Nephron progenitor cell (in vitro differentiated cells): ENCODE measurements at places on chromosomes 16 and 17.

GRCh38 chr17:41734949-41735313, 488 bp upstream of the HAP1 start:
- H3K4me3 ChIP-seq = peak overlapping the region; percentile 89
- H3K36me3 ChIP-seq = no peaks in the 10 kb centered on the region
- peaks cover 47% of the 10 kb centered on the region for H3K4me1 ChIP-seq
- no peak overlapping the region for H3K27ac ChIP-seq
- DNase-seq = no peak

DNA sequence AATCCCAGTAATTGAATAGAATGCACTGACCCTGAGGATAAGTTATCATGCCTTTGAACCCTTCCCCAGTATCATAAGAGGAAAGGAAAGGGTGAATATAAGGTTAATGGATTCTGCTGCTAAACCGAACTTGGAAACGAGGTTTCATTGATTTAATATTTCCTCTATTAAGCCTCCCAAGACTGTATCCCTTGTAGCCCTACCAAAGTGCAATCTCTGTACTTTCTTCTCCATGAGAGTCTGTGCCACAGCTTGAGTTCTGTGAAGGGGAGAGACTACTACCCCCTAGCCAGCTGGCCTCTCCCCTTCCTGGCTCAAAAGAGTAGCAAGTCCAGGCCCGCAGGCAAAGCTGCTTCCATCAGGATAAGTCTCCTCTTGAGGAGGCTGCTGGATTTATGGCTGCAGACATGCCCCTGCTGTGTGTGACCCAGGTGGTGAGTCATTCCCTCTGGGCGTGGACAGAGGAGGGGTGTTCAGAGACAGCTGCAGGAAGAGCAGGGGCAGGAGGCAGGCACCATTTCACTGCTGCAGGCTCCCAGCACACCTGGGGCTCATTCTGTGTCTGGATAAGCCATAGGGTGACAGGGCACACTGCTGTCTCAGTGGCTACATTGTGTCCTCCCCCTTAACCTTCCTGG, 58.4 kb downstream of the TOM1L2 start:
- H3K27ac ChIP-seq = peak overlapping the region; percentile 56
- DNase-seq = peak; percentile 67
- peaks cover 6% of the 10 kb centered on the region for H3K27me3 ChIP-seq
- H3K4me1 ChIP-seq = peaks cover 41% of the 10 kb centered on the region
- peak overlapping the region; percentile 46 for H3K4me3 ChIP-seq

GRCh38 chr16:67917140-67917851, 14.4 kb downstream of the CTRL start:
- peaks cover 3% of the 10 kb centered on the region for H3K27me3 ChIP-seq
- peaks cover 21% of the 10 kb centered on the region for H3K36me3 ChIP-seq
- peak overlapping the region; percentile 41 for H3K27ac ChIP-seq

GRCh38 chr17:57940653-57941329, 14.4 kb downstream of the CUEDC1 start:
- H3K36me3 ChIP-seq = no peaks in the 10 kb centered on the region
- no peak overlapping the region for H3K4me3 ChIP-seq
- DNase-seq = no peak
- peaks cover 75% of the 10 kb centered on the region for H3K4me1 ChIP-seq
- H3K27me3 ChIP-seq = peaks cover 26% of the 10 kb centered on the region

DNA sequence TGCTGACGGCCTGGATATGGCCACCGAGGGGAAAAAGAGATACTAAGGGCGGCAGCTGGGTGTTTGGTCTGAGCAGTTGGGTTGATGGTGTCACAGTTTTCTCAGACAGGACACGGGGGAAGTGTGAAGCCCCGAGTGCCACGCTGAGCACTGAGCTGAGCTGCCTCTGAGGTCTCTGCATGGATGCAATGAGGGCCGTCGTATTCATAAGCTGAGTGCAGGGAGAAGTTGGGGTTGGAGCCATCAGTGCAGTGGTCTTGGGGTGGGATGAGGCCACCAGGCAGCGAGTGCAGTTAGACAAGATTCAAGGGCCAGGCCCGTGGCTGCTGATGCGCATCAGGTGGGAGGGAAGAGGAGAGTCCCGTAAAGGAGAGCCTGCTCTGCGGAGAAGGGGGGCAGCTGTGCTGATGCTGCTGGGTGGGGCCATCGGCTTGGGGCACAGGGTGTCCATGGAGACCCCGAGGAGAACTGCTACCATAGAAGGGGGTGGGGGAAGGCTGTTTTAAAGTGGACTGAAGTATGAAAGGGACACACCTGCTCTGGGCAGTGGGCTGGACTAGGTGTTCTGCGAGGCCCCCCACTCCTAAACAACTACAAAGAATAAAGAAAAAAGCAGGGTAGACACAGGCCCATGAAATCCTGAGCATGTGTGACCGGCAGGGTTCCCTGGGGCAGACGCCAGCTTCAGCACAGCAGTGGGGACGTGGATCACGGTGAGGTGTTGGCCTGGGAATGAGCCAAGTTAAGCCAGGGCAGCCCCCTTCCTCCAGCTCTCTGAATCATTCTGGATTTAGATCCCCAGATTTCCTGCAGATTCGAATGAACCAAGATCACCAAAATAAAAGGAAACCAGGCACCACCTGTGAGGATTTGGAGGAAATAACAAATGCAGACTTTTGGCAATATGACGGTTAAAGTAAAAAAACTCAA, 19.7 kb downstream of the IL34 start:
- peak overlapping the region; percentile 75 for H3K27ac ChIP-seq
- H3K27me3 ChIP-seq = no peaks in the 10 kb centered on the region
- peaks cover 60% of the 10 kb centered on the region for H3K36me3 ChIP-seq

- no peak overlapping the region for H3K4me3 ChIP-seq
- DNase-seq = no peak
- peaks cover 50% of the 10 kb centered on the region for H3K4me1 ChIP-seq
- H3K36me3 ChIP-seq = peaks cover 52% of the 10 kb centered on the region
- peaks cover 7% of the 10 kb centered on the region for H3K27me3 ChIP-seq
These were observed 34.5 kb downstream of the PSME3IP1 start for GRCh38 chr16:57151369-57151768.

GRCh38 chr16:52647588-52647987, 100.6 kb upstream of the TOX3 start:
- DNase-seq = no peak
- no peaks in the 10 kb centered on the region for H3K4me1 ChIP-seq
- H3K36me3 ChIP-seq = no peaks in the 10 kb centered on the region
- no peak overlapping the region for H3K27ac ChIP-seq
- H3K27me3 ChIP-seq = peaks cover 16% of the 10 kb centered on the region

GRCh38 chr16:66159987-66160386, 206.5 kb upstream of the CDH5 start:
- H3K27ac ChIP-seq = no peak overlapping the region
- H3K4me3 ChIP-seq = no peak overlapping the region
- H3K4me1 ChIP-seq = peaks cover 18% of the 10 kb centered on the region
- H3K36me3 ChIP-seq = no peaks in the 10 kb centered on the region
- H3K27me3 ChIP-seq = peaks cover 13% of the 10 kb centered on the region

GRCh38 chr16:31274831-31275816, 15.3 kb downstream of the ITGAM start:
- peaks cover 12% of the 10 kb centered on the region for H3K4me1 ChIP-seq
- no peak for DNase-seq
- H3K27me3 ChIP-seq = peaks cover 23% of the 10 kb centered on the region
- no peak overlapping the region for H3K4me3 ChIP-seq

GRCh38 chr16:19182481-19182880, 14.4 kb downstream of the SYT17 start:
- no peak overlapping the region for H3K4me3 ChIP-seq
- DNase-seq = no peak
- peaks cover 10% of the 10 kb centered on the region for H3K4me1 ChIP-seq
- peaks cover 4% of the 10 kb centered on the region for H3K36me3 ChIP-seq
- peaks cover 11% of the 10 kb centered on the region for H3K27me3 ChIP-seq

- peak overlapping the region; percentile 73 for H3K27ac ChIP-seq
- H3K36me3 ChIP-seq = peaks cover 55% of the 10 kb centered on the region
- no peak for DNase-seq
- H3K27me3 ChIP-seq = no peaks in the 10 kb centered on the region
- H3K4me1 ChIP-seq = peaks cover 7% of the 10 kb centered on the region
These were observed 53.0 kb downstream of the TAOK1 start for GRCh38 chr17:29443041-29443739.

- peaks cover 60% of the 10 kb centered on the region for H3K4me1 ChIP-seq
- no peak overlapping the region for H3K27ac ChIP-seq
These were observed 141.3 kb upstream of the SDK2 start for GRCh38 chr17:73785496-73785895.

DNA sequence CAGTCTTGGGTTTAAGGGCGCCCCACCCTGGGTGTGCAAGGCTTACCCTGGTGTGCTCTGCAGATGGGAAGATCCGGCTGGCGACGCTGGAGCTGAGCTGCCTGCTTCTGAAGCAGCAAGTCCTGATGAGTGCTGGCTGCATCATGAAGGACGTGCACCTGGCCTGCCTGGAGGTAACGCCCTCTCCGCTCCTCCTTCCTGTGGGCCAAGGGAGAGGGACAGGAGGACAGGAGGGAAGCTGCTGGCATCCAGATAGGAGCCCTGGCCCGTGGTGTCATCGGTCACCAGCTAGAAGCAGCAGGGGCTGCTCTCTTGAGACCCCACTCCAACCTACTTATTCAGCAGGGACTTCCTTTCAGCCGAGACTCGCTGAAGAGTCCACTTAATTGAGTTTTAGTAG, 97.8 kb downstream of the CLEC16A start:
- H3K4me3 ChIP-seq = no peak overlapping the region
- peaks cover 3% of the 10 kb centered on the region for H3K27me3 ChIP-seq
- no peak for DNase-seq
- peaks cover 16% of the 10 kb centered on the region for H3K4me1 ChIP-seq
- H3K27ac ChIP-seq = no peak overlapping the region
- H3K36me3 ChIP-seq = peaks cover 33% of the 10 kb centered on the region

GRCh38 chr16:87407511-87408112, 15.5 kb downstream of the MAP1LC3B start:
- H3K4me1 ChIP-seq = no peaks in the 10 kb centered on the region
- H3K27ac ChIP-seq = no peak overlapping the region
- no peak overlapping the region for H3K4me3 ChIP-seq
- H3K36me3 ChIP-seq = peaks cover 82% of the 10 kb centered on the region
- no peak for DNase-seq
- no peaks in the 10 kb centered on the region for H3K27me3 ChIP-seq

DNA sequence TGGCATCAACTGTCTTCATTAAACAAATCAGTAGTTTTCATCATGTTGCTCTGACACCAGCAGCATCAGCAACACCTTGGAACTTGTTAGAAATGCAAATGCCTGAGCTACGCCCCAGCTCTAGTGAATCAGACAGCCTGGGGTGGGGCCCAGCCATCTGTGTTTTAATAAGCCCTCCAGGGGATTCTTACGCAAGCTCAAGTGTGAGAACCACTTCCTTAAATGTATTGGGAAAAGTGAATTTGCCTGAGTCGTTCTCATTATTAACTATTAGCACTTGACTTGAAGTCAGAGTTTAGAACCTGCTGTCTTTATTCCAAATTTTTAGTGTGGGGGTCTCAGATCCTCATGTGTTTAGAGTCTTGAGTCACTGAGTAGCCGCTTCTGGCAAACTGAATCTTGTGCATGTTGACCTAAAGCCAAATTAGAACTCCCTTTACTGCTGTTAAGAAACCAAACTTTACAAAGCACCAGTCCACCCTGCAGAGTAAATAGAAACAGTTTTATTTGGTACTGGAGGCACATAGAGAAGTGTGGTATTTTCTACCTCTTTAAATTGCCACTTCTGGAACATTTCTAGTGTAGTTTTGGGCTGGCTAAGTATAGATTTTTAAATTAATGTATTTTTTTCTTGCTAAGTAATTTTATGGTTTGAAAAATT, 137.4 kb upstream of the COX10 start:
- H3K4me3 ChIP-seq = no peak overlapping the region
- no peak overlapping the region for H3K27ac ChIP-seq
- H3K36me3 ChIP-seq = peaks cover 29% of the 10 kb centered on the region
- peaks cover 9% of the 10 kb centered on the region for H3K27me3 ChIP-seq
- no peak for DNase-seq
- H3K4me1 ChIP-seq = peaks cover 8% of the 10 kb centered on the region

- no peak overlapping the region for H3K27ac ChIP-seq
- no peak for DNase-seq
- no peaks in the 10 kb centered on the region for H3K4me1 ChIP-seq
- peaks cover 23% of the 10 kb centered on the region for H3K36me3 ChIP-seq
These were observed 131.8 kb downstream of the BCAS3 start for GRCh38 chr17:60809421-60809820.

DNA sequence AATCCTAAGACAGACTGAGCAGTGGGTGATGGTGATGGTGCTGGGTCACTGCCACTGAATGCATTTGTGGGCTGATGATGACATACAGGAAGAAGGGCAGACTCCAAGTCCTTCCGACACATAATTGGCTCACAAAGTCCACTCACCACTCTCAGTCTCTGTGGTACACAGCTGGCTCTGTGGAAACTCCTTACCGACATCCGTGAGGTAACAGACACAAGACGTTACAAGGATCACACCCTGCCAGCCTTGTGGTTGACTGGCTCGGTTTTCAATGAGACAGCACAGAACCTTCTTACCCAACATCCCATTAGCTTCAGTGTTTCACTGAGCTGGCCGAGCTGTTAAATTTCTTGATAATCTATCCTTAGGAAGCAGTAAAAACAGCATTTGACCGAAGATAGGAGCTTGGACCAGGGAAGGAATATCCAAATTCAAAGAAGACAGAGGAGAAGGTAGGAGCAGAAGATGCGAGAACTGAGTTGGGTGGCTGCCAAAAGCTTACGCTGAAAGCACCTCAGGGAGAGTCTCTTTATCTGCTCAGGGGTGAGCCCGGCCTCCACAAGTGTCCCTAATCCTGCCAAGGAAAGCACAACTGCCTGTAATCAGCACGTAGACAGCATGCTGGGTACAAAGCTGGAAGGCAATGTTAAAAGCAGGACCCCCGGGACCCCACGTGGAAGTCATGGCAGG, 5.5 kb upstream of the MXRA7 start:
- H3K27me3 ChIP-seq = peaks cover 6% of the 10 kb centered on the region
- no peak for DNase-seq
- no peak overlapping the region for H3K27ac ChIP-seq
- peaks cover 5% of the 10 kb centered on the region for H3K4me1 ChIP-seq
- no peak overlapping the region for H3K4me3 ChIP-seq

- peaks cover 24% of the 10 kb centered on the region for H3K4me1 ChIP-seq
- no peaks in the 10 kb centered on the region for H3K36me3 ChIP-seq
- peaks cover 13% of the 10 kb centered on the region for H3K27me3 ChIP-seq
- H3K4me3 ChIP-seq = no peak overlapping the region
These were observed 27.1 kb downstream of the ADAM11 start for GRCh38 chr17:44785921-44786320.

DNA sequence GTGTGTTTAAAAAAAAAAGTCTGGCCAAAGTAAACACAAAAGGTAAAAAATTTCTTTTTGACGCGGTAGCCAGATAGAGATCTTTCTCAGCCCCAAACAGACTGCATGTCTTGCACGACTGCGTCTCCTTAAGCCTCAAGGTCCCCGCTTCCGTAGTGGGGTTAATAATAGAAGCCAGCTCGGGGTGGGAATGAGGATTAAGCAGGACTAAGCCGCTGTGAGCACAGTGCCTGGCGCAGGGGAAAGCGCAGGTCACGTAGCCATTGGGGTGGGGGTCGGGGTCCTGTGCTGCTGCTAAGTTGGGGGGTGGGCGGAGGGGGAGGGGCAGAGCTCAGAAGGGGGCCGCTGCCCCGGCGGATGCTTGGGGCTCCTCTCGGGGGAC, 521 bp downstream of the GGA2 start:
- H3K4me1 ChIP-seq = peaks cover 44% of the 10 kb centered on the region
- DNase-seq = peak; percentile 22
- H3K27me3 ChIP-seq = no peaks in the 10 kb centered on the region
- peak overlapping the region; percentile 91 for H3K4me3 ChIP-seq

GRCh38 chr17:68505951-68506350, 6.3 kb upstream of the PRKAR1A start:
- H3K4me1 ChIP-seq = peaks cover 37% of the 10 kb centered on the region
- H3K36me3 ChIP-seq = no peaks in the 10 kb centered on the region
- no peak overlapping the region for H3K4me3 ChIP-seq
- no peak for DNase-seq
- H3K27me3 ChIP-seq = peaks cover 19% of the 10 kb centered on the region

- H3K27ac ChIP-seq = no peak overlapping the region
- peak; percentile 96 for DNase-seq
- H3K27me3 ChIP-seq = peaks cover 68% of the 10 kb centered on the region
- no peaks in the 10 kb centered on the region for H3K36me3 ChIP-seq
- peak overlapping the region; percentile 83 for H3K4me3 ChIP-seq
These were observed 1.2 kb downstream of the NGFR start for GRCh38 chr17:49496183-49496866.
